G401 (cell line): ENCODE measurements at places on chromosomes 5 and 9. TPM values are rescaled to one million over a fixed set of nuclear protein-coding genes. Genes with fewer than 3 reads are reported as not detected.

- no peak for DNase-seq
These were observed 117.8 kb downstream of the FGF18 start for GRCh38 chr5:171537070-171537849.

- no peak for DNase-seq
These were observed 65.7 kb downstream of the C9orf152 start for GRCh38 chr9:110142253-110142652.

IFNE gene
- total RNA-seq = not detected in 2 replicates

BTNL3 gene
- total RNA-seq = not detected in 2 replicates

DNA sequence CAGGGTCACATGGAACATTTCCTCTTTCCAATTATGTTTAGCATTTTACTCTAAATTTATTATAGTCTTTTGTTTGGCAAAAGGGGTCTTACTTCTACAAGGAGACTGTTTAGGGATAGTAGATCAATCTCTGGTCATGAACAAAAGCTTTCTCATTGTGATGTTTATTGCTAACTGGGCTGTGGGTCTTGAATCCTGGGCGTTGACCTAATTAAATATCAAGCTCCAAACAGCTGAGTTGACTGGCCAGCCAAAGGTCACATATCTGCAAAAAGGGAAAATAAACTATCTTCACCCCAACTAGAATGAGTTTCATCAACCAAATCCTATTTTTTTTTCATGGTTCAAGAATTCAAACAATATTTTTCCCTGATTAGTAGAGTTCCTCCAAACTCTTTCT, 245.4 kb upstream of the TUT7 start:
- DNase-seq = no peak

MOB3B gene
- total RNA-seq = not detected in 2 replicates

DNA sequence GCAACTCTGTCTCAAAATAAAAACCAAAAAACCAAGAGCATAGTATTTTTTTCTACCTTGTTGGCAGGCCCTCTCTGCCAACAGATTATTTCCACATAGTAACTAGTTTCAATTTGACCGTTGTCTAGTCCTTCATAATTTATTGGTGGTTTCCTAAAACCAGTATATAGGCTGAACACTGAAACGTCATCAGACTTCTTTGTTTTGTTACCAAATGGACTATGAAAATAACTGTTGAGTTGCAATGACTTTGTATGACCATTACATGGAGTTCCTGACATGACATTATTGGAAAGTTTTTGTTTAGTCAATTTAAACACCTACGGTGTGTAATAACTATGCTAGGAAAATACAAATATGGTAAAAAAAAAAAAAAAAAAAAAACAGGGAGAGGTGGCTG, 1.7 kb downstream of the AGGF1 start:
- DNase-seq = no peak

UBAP1 gene
- total RNA-seq = 55.1 and 58.0 TPM in 2 replicates
